PC-9 (cell line): ENCODE measurements at places on chromosomes 2 and 18.

DNA sequence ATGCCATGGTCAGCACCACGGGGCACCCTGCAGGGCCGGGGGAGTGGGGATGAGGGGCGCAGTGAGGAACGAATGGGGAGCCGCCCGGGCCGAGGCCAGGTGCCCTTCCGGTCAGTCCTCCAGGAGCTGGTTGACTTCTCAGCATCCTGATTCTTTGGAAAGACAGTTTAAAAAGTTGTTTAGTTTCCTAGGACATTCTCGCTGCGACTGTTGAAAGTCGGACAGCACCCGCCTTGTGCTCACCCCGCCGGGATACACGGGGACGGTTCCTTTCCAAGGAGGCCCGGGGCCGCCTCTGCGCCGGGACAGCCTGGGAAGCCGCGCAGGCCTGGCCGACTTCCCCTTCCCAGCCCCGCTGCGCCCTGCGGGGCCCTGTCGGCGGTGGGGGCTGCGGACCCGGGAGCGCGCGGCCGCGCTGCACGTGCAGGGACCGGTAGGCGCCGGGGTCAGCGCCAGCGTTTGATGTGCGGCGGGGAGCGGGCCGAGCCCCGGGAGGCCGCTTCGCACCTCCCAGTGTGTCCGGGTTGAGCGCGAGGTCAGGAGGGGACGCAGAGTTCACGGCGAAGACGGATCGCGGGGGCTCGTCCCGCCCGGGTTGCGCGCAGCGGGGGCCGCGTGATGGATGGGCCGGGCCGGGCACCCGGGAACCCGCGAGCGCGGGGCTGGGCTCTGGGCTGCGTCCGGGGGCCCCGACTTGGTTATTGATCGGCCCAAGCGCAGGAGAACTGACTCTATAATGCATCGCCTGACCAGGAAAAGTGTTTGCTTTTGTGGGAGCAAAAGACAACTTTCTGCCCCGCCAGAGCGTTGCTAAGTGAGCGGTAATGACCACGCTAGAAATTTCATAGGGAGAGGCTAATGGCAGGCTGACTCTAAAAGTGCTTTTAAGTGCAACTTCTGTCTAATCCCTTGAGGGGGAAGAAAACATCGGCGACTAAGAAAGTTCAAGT is 28.0 kb upstream of the SMIM21 start:
- DNase-seq: no peak

DNA sequence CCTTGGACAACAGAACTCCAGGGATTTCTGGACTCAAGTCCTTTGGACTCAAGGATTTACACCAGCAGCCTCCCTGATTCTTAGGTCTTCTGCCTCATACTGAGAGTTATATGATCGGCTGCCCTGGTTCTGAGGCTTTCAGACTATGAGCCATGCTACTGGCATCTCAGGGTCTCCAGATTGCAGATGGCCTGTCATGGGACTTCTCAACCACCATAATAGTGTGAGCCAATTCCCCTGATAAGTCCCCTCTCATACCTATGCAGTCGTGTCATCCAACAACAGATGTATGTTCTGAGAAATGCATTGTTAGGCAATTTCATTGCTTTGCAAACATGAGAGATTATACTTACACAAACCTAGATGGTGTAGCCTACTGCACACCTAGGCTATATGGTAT is 61.4 kb upstream of the MSTN start:
- DNase-seq: no peak

DNA sequence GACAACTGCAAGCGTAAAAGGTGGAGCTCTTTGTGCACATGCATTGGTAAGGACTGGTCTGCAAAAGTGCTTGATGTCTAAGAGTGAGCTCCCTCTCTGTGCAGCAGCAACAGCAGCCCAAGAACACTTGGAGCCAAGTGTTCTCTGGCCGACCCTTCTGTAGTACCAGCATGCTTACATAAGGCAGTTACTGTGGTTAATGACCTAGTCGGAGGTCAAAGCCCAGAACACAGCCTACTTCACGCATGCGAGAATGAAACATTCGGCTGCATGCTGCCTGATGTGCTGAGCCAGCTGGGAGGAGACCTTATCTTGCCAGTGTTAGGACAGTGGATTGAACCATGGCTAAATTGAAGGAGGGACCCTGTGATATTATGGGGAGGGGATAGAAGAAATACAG is 21.3 kb downstream of the NCAPH start:
- no peak for DNase-seq

GRCh38 chr2:222303045-222303827 is 4.4 kb upstream of the PAX3 start:
- DNase-seq: no peak

DNA sequence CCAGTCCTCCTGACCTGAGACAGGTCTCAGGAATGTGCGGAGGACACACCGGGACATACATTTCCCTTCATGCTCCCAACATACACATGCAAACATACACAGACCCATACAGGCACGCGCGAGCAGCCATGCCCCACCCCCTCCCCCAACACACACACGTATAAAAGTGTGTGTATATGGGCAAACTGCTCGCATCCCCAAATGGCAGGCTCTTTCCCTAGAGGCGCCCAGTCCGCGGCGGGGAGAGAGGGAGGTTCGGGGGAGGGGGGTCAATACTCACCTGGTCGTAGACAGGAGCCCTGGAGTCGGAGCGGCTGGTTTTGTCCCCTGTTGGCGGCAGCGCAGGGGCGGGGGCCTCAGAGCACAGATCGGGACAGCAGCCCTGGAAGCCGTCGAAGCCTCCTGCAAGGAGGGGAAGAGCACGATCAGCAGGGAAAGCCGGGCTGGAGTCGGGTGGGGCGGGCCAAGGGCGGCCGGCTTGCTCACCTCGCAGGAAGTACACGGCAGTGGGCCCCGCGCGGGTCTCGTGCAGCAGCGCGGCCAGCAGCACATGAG is 682 bp downstream of the DUSP2 start:
- no peak for DNase-seq

GRCh38 chr18:48475635-48476549 is 62.9 kb upstream of the CTIF start:
- DNase-seq: peak; percentile 70
